Nephron progenitor cell (in vitro differentiated cells): ENCODE measurements at places on chromosomes 6 and 20.

DNA sequence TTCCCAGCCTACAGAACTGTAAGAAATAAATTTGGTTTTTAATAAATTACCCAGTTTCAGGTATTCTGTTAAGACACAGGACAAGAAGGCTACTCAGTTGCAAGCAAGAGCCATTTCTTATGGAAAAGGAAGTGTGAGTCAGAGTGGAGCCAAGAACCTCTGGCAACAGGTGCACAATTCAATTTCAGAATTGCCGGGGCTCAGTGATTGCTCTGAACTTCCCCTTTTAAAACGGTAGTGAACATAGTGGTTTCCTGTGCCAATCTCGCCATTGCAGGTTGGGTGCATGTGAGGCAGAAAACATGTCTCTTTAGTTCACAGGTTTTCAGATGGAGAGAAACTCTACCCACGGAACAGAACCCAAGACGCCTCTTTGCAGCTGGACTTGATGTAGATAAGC lies 16.4 kb downstream of the PIGT start:
- DNase-seq = no peak
- no peaks in the 10 kb centered on the region for H3K4me1 ChIP-seq
- H3K36me3 ChIP-seq = no peaks in the 10 kb centered on the region
- no peak overlapping the region for H3K4me3 ChIP-seq
- peaks cover 22% of the 10 kb centered on the region for H3K27me3 ChIP-seq

DNA sequence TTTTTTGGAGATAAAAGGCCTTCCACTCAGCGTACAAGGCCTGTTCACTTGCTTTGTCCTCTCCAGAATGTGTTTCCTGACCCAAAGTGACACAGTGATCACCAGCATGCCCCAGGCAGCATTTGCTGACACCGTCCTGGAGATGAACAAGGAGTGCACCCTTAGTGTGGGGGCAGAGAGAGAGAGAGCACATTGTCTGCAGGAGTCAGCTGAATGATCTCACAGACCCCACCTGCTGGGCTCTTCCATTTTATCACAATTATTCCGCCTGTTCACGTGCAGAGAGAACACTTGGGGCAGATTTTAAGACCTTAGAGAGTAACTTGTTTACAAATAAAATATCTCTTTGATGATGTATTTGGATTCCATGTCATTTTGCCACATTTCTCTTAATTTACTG lies 22.4 kb upstream of the MAS1L start:
- H3K27ac ChIP-seq = no peak overlapping the region
- no peaks in the 10 kb centered on the region for H3K36me3 ChIP-seq
- peaks cover 30% of the 10 kb centered on the region for H3K27me3 ChIP-seq
- H3K4me3 ChIP-seq = no peak overlapping the region
- DNase-seq = no peak

DNA sequence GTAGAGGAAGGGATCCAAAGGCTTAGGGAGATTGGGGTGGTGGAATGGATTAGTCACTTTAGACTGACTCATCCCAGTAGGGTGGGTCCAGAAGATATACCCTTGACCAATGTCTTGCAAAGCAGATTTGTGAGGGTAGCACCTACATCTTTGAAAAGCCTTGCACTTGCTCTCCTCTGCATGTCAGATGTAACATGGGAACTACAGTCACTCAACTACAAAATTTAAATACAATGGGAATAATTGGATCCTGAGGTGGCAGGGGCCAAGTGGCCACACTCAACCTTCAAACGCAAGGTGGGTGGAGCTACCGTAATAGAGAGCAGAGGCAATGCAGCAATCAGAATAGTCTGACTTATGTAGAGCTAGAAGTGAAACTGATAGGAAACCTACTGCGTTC lies 71.2 kb downstream of the ME1 start:
- H3K27me3 ChIP-seq = no peaks in the 10 kb centered on the region
- DNase-seq = no peak
- H3K27ac ChIP-seq = no peak overlapping the region
- H3K4me3 ChIP-seq = no peak overlapping the region

- peaks cover 2% of the 10 kb centered on the region for H3K27me3 ChIP-seq
- peaks cover 4% of the 10 kb centered on the region for H3K4me1 ChIP-seq
- H3K36me3 ChIP-seq = no peaks in the 10 kb centered on the region
- no peak for DNase-seq
- no peak overlapping the region for H3K4me3 ChIP-seq
These were observed 32.4 kb upstream of the TPBG start for GRCh38 chr6:82331031-82331773.

DNA sequence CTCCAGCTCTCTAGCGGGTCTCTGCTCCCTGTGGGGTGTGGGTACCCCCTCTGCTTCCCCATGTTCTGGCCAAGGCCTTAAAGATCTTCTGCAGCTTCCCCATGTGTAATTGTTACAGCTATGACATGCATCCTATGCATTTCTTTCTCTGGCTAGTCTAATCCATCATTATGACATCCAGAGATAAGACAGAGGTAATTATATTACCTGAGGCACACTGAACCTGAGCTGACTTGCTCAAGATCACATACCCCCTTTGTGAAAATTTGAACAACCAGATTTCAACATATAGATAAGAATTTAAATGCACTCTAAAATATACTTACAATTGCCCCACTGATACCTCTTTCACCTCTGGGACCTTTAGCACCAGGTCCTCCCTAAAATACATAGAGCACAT lies 102.4 kb downstream of the COL12A1 start:
- H3K36me3 ChIP-seq = no peaks in the 10 kb centered on the region
- H3K4me3 ChIP-seq = no peak overlapping the region
- H3K27ac ChIP-seq = no peak overlapping the region
